ENCODE measurements at places on chromosomes 1 and 21. TPM values are rescaled to one million over a fixed set of nuclear protein-coding genes. Genes with fewer than 3 reads are reported as not detected.

Gene FAM177B
- total RNA-seq = 0.47 TPM

- peaks cover 11% of the 10 kb centered on the region for H3K36me3 ChIP-seq
- peaks cover 5% of the 10 kb centered on the region for H3K27me3 ChIP-seq
- H3K27ac ChIP-seq = peak overlapping the region; percentile 97
Observed at GRCh38 chr1:180503280-180503862, 994 bp upstream of the ACBD6 start.

Gene GBP7
- not detected for total RNA-seq

Gene CHI3L2
- total RNA-seq = 2.3 TPM

Gene S100A7A
- total RNA-seq = not detected

Gene COL6A2
- 2.0 TPM for total RNA-seq

DNA sequence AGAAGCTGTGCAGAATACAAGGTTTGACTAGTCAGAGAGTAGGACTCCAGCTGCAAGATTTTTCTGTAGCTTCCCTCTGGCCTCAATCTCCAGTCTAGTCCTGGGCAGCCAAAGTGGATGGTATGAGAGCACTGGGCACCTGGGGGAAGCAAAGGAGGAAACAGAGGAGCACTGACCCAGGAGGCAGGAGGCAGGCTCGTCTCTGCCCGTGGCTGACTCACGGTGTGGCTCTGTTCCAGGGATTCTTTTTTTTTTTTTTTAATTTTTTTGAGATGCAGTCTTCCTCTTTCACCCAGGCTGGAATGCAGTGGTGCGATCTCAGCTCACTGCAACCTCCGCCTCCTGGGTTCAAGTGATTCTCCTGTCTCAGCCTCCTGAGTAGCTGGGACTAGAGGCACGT, 4.1 kb upstream of the NPPB start:
- H3K36me3 ChIP-seq = no peaks in the 10 kb centered on the region
- no peak overlapping the region for H3K27ac ChIP-seq
- no peak overlapping the region for H3K4me3 ChIP-seq
- H3K27me3 ChIP-seq = peaks cover 35% of the 10 kb centered on the region

DNA sequence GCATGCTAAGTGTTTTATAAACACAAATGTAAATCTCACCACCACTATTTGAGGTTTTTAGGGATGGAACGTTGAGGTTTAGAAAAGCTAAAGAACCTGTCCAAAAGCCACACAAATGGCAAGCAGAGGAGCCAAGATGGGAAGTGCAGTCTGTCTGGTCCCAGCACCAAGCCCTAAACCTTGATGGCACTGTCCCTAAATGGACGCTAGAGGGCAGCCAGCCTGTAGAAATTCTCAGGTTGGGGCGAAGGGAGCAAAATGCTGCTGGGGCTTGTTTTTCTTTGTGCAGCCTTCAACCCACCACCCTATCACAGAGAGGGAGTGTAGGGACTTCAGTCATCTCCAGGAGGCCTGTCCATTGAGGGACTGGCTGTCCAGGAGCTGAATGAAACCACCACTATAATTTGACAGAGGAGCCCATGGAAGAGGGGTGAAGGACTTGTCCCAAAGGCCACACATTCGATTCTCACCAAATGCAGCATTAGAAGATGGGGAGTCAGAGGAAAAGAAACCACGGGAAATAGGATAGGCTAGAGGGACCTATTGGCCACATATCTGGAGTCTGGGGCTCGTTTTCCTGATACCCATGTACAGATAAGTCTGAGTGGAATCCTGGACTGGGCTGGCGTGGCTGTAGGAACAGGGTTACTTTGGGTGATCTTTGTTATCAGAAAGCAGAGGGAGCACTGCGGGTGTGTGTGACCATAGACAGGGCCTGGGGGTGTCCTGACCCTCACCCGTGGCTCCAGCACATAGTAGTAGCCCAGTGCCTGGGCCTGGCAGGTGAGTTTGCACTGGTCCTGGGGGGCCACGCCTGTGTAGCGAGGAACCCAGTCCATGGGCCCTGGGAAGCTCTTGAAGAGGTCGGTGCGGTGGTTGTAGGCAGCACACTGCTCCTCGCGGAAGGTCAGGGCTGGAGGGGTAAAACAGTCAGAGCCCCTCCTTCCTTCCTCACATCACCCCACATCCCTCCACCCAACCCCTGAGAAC, 6.1 kb downstream of the ADAMTS4 start:
- H3K27ac ChIP-seq = peak overlapping the region; percentile 87
- H3K4me1 ChIP-seq = peaks cover 31% of the 10 kb centered on the region
- peak; percentile 92 for DNase-seq

- H3K36me3 ChIP-seq = no peaks in the 10 kb centered on the region
- H3K27ac ChIP-seq = no peak overlapping the region
- DNase-seq = no peak
- peaks cover 44% of the 10 kb centered on the region for H3K27me3 ChIP-seq
Observed at GRCh38 chr1:223137455-223138085, 5.5 kb downstream of the TLR5 start.

Gene AMIGO1
- 1.1 TPM for total RNA-seq

DNA sequence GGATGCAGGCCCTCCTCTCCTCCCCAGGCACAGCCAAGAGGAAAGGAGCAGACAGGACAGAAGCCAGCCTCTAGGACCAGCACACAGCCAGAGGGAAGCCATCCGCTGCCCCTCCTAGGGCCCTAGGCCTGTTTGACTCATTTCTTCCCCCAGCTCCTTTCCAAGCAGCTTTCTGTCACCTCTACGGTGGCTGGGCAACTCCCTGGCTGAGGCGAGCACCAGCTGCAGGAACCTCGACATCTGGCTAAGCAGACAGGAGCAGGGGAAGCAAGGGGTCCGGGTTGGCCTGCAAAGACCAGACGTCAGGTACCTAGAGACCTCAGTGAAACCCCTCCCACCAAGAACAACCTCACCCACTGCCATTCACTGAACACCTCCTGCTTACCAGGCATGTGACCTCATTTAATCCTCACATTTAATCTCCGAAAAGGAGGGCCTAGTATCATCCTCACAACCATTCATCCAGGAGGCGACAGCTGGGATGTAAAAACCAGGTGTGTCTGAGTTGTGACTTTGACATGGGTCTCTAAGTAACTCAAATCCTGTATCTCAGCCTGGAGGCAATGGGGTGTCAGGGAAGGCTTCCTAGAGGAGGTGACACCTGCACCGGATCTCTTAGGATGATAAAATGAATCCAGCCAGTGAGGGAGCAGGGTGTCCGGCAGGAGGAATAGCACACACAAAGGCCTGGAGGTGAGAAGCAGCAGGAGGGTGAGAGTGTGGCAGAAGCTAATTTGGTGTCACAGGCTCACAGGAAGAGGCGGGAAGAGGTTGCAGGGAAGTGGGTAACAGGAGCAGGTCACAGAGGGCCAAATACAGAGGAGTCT, 5.9 kb downstream of the LRP8 start:
- DNase-seq = no peak
- H3K27ac ChIP-seq = peak overlapping the region; percentile 65
- H3K4me1 ChIP-seq = peaks cover 35% of the 10 kb centered on the region
- H3K36me3 ChIP-seq = peaks cover 55% of the 10 kb centered on the region
- no peaks in the 10 kb centered on the region for H3K27me3 ChIP-seq

DNA sequence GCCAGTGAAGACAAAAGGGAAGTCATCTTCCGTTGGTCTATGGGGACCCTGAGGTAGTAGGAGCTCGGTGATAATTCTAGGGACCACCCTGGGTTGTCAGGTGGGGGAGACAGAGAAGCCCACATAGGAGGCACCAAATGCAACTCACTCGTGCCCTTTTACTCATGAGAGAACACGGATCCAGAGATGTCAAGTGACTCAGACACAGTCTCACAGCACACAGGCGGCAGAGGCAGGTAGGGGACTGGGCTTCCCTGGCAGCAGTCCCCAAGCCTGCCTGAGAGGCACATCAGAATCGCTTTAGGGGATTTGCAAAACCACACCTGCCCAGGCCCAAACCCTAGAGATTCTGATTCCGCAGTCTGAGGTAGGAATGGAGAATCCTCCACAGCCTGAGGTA, 31.3 kb upstream of the RUNX3 start:
- H3K4me3 ChIP-seq = peak overlapping the region; percentile 96
- peak overlapping the region; percentile 97 for H3K27ac ChIP-seq
- H3K36me3 ChIP-seq = peaks cover 69% of the 10 kb centered on the region
- H3K27me3 ChIP-seq = no peaks in the 10 kb centered on the region
- peaks cover 79% of the 10 kb centered on the region for H3K4me1 ChIP-seq

Gene C1QC
- not detected for total RNA-seq

DNA sequence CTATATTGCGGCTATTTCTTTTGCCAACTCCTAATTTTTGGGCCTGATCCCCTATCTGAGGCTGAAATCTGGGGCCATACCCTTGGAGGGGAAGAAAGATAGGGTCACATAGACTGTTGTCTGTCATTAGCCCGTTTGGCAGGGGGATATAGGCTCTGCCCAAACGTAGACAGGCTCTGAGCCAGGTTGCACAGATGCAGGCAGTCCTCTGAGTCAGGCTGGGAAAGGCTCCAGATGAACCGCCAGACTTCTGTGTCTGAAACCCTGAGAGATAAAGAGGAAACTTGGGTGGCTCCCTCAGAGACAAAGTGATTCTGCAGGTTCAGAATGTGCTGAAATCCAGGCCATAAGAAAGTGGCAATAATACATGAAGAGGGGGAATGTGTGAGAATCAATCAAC, 4.0 kb upstream of the CAP1 start:
- H3K36me3 ChIP-seq = peaks cover 10% of the 10 kb centered on the region
- H3K27ac ChIP-seq = no peak overlapping the region
- H3K4me3 ChIP-seq = no peak overlapping the region
- H3K27me3 ChIP-seq = no peaks in the 10 kb centered on the region
- DNase-seq = peak; percentile 57
- H3K4me1 ChIP-seq = peaks cover 38% of the 10 kb centered on the region

Gene ZSWIM5
- 0.12 TPM for total RNA-seq

DNA sequence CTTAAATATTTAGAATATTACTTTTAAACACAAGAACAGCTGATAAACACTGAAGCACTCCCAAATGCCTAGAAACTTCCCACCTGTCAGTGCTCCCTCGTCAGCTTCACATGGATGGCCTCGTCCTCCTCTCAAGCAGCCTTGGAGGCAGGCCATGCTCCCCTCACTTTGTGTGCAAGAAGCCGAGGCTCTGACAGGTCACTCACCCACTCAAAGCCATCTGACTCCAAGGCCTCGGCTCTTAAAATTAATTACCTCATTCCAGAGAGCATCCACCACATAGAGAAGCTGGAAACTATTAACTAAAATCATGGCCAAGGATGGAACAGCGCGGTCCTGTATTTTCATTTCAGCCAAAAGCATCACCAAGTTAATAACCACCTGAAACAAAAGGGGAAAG, 17.8 kb downstream of the LBR start:
- H3K4me1 ChIP-seq = peaks cover 14% of the 10 kb centered on the region
- peaks cover 73% of the 10 kb centered on the region for H3K36me3 ChIP-seq
- no peak overlapping the region for H3K27ac ChIP-seq
- no peak overlapping the region for H3K4me3 ChIP-seq
- no peak for DNase-seq

DNA sequence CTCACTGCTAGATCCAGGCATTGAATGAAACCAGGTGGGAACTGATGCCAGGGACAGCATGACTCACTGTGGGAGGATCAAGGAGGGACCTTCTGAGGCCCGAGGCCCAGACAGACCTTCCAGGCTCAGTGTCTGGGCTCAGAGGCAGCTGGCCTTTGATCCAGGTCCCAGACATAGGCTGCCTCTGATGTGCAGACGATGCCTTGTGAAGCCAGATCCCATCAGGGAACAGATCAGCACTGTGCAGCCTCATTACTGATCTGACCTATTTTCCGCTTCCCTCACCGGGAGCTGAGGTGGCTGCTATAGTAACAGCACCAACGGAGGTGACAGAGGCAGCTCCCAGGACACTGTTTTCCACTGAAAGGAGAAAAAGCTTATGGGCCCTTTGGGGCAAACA, 399.5 kb downstream of the MATN1 start:
- DNase-seq = no peak
- peaks cover 2% of the 10 kb centered on the region for H3K27me3 ChIP-seq
- no peak overlapping the region for H3K27ac ChIP-seq
- no peaks in the 10 kb centered on the region for H3K36me3 ChIP-seq
- H3K4me1 ChIP-seq = no peaks in the 10 kb centered on the region

- H3K4me1 ChIP-seq = no peaks in the 10 kb centered on the region
- no peaks in the 10 kb centered on the region for H3K36me3 ChIP-seq
- H3K4me3 ChIP-seq = no peak overlapping the region
- H3K27me3 ChIP-seq = no peaks in the 10 kb centered on the region
- DNase-seq = no peak
Observed at GRCh38 chr1:210707300-210708240, 378.9 kb downstream of the HHAT start.

DNA sequence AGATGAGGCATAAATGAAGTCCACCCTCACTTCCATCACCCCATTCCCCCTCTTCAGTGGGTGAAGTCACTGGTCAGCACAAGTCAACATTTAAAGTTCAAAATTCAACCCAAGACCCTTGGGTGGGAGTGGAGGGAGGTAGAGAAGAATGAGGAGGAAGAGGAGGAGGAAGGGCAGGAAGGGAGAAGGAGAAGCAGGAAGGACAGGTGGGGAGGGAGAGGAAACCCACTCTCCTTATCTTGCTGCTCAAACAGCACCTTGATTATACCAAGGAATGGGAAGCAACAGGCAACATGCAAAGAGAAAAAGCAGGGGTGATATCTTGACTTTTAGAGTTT, 4.0 kb upstream of the BTG2 start:
- H3K4me3 ChIP-seq = no peak overlapping the region
- peaks cover 5% of the 10 kb centered on the region for H3K36me3 ChIP-seq
- no peak for DNase-seq
- H3K27me3 ChIP-seq = no peaks in the 10 kb centered on the region
- H3K27ac ChIP-seq = no peak overlapping the region
- peaks cover 47% of the 10 kb centered on the region for H3K4me1 ChIP-seq

Gene ZMYND12
- total RNA-seq = 0.12 TPM

- no peak within 1 kb of the TSS for H3K27ac ChIP-seq
- peaks cover 63% of the 10 kb centered on the region for H3K27me3 ChIP-seq
- no peaks in the 10 kb centered on the region for H3K36me3 ChIP-seq
- H3K4me1 ChIP-seq = peaks cover 6% of the 10 kb centered on the region
Observed at GRCh38 chr1:156368889-156369684, at the start of gene RHBG. Gene RHBG, plus strand, starts transcription at chr1:156369211. Its CDS starts 39 bp downstream, at chr1:156369250.

Gene TAS1R1
- not detected for total RNA-seq

DNA sequence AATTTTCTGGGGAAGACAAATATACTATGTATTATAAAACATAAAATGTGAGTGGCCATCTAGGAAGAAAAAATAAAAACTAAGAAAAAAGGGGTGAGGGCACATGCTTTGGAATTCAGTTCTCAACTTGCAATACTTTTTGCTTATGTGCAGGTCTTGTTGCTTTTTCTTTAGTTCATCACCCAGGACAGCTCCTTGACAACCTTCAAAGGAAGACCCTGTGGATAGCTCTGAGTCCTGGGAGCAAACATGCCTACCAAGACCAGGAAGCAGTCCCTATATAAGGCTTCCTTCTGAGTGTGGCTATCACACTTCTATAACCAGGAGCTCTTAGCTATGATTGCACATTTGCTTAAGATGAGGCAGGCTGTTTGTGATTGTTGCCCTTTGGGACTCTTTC, 78.0 kb downstream of the WDR64 start:
- H3K4me3 ChIP-seq = no peak overlapping the region
- H3K36me3 ChIP-seq = no peaks in the 10 kb centered on the region
- H3K4me1 ChIP-seq = no peaks in the 10 kb centered on the region
- H3K27ac ChIP-seq = no peak overlapping the region
- H3K27me3 ChIP-seq = peaks cover 11% of the 10 kb centered on the region
- no peak for DNase-seq

GRCh38 chr1:225849925-225850324, 32.3 kb downstream of the TMEM63A start:
- no peak for DNase-seq
- H3K4me1 ChIP-seq = peaks cover 22% of the 10 kb centered on the region
- H3K27me3 ChIP-seq = no peaks in the 10 kb centered on the region

Gene PTAFR
- 0.40 TPM for total RNA-seq

- H3K4me1 ChIP-seq = no peaks in the 10 kb centered on the region
- H3K27ac ChIP-seq = no peak overlapping the region
- H3K27me3 ChIP-seq = peaks cover 2% of the 10 kb centered on the region
- H3K36me3 ChIP-seq = no peaks in the 10 kb centered on the region
- H3K4me3 ChIP-seq = no peak overlapping the region
Observed at GRCh38 chr21:36654324-36654723, 44.6 kb upstream of the SIM2 start.
